Suppressor macrophage treated with lipopolysaccharide for 1 hour (primary cell): ENCODE measurements at places on chromosomes 11 and 22.

- DNase-seq = no peak
Measured at GRCh38 chr11:78179459-78180071, 8.9 kb downstream of the KCTD21 start.

DNA sequence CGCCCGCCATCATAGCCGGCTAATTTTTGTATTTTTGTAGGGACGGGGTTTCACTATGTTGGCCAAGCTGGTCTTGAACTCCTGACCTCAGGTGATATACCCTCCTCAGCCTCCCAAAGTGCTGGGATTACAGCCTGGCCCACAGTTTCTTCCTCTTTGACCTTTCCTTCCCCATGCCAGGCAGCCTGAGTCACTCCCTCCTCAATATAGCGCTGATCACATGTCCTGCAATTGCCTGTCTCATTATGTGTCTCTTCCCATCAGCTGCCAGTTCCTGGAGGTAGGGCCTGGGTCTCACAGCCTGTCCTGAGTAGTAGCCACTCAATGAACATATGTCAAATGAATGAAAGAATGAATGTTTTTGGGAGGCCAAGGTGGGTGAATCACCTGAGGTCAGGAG is 43.0 kb upstream of the CCDC134 start:
- DNase-seq = peak; percentile 59

- no peak for DNase-seq
Measured at GRCh38 chr11:76329084-76329648, 51.8 kb downstream of the THAP12 start.

GRCh38 chr11:19441752-19442553 is 201.2 kb upstream of the E2F8 start:
- peak; percentile 13 for DNase-seq

- no peak for DNase-seq
Measured at GRCh38 chr11:44629732-44630345, 64.4 kb downstream of the CD82 start.

- peak; percentile 50 for DNase-seq
Measured at GRCh38 chr11:10314199-10315072, 9.6 kb downstream of the ADM start.

GRCh38 chr22:17827466-17827865 is 53.2 kb upstream of the BID start:
- no peak for DNase-seq

GRCh38 chr11:132422722-132423121 is 1052.3 kb downstream of the NTM start:
- no peak for DNase-seq

DNA sequence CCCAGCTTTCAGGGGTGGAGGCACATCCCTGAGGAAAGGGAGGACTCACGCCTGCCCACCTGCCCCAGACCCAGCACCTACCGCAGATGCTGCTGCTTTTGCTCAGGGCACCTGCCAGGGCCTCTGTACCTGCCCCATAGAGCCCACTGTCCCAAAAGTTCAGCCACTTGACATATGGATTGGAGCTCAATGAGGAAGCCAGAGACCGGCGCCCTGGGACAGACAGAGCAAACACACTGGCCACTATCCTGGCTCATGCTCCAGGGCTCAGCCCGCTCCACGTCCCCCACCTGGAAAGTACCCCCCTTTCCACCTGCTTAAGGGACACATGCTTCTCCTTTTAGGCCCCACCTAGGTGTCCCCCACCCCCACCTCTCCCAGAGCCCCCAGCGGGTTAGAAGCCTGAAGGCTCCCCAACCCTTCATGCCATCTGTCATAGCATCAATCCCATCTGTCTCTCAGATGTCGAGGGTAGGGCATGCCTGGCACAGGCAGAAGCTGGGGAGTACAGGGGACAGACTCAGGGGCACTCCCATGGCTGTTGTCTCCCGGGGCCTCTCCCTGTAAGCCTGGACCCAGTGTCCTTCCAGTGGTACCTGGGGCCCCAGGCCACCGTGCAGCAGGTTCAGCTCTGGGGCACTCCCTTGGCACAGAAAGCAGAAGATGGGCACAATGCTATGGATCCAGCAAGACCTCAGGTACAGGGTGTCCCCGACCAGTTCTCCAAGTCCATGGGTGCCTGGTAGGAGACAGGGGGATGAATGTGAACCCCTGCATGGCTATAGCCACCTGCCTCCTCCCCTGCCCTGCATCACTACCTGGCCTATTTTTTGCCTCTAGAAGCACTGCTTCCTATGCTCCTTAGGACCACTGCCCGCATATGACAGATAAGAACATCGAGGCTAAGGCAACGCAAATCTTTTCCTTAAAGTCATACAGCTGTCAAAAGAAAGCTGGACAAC is 2.2 kb upstream of the P2RX6 start:
- no peak for DNase-seq

- no peak for DNase-seq
Measured at GRCh38 chr11:116580799-116581198, 192.0 kb downstream of the BUD13 start.
